ENCODE measurements at places on chromosomes 6 and 20.

- DNase-seq = no peak
Observed at GRCh38 chr6:44399991-44400390, 12.5 kb downstream of the CDC5L start.

- DNase-seq = no peak
Observed at GRCh38 chr6:45870531-45870930, 145.1 kb downstream of the CLIC5 start.

- peak; percentile 50 for DNase-seq
Observed at GRCh38 chr6:15351631-15352030, 105.8 kb downstream of the JARID2 start.

- DNase-seq = peak; percentile 89
Observed at GRCh38 chr20:32040142-32040953, 11.7 kb upstream of the HCK start.

DNA sequence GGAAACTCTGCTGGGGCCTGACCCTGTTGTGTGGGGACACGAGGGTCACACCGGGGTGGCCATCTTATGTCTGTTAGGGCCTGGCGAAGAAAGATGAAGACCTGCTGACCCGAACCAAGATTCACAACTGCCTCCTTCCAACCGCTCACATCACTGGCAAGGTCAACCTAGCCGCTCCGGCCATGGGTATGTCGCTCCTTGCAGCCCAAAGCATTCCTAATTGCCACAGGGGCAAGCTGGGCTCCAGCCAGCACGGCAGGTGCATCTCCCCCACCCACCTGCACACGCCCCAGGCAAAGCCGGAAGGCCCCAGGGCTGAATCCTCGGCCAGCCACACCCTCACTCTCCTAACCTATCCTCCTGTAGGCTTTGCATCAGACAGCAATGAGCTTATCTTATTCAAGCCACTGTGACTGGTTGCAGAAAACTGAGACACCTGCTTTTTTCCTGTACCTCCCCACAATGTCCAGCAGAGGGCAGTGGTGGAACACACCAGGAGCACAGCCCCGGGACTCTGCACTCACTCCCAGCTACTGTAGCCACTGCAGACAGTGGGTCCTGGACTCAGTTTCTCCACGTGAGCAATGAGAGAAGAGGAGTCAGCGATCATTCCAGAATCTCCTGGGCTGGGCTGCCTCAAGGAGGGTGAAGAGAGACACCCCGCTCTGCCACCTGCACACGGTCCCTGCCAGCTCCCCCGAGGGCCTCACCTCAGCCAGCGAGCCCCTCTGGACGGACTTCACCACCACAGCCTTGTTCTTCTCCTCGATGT lies 170.2 kb downstream of the PREX1 start:
- peak; percentile 79 for DNase-seq

DNA sequence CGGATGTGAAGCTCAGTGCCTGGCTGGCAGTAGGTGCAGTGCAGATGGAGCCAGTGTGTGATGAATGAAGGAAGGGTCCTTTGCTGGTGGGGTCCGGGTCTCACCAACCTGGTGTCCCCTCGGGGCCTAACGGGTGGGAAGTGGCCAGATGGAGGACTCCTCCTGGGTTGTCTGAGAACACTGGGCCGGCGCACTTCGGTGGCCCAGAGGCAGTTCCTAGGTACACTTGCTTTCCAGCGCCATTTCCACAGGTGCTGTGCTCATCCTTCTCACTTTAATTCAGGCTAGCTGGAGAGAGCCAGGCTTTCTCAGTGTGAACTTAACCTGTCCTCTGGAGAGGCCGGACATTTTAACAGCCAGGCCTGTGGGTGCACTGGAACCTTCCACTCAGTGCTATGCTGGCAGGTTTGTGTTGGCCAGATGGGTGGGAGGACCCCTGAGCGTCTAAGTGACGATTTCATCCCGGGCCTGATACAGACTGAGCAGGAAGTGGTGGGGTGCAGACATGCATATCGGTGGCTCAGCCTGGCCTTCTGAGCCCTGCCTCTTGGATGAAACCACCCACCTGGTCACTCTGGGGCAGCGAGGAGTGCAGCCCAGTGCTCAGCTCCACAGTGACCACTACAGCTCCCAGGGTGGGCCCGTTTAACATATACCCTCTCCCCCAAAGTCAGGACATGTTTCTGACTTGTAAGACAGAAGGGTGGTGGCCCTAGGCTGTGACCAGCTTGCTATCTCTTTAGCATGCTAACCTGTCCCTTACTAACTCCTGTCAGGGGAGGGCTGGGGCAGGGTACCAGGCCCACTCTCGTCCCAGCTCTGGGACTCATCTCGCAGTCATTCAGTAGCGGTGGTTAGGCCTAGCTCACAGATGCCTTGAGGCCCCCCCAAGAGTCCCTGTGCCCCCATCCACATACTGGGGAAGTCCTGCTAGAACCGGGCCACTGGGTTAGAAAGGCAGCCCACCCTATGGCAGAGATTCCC lies 8.2 kb upstream of the PYGB start:
- DNase-seq = no peak

DNA sequence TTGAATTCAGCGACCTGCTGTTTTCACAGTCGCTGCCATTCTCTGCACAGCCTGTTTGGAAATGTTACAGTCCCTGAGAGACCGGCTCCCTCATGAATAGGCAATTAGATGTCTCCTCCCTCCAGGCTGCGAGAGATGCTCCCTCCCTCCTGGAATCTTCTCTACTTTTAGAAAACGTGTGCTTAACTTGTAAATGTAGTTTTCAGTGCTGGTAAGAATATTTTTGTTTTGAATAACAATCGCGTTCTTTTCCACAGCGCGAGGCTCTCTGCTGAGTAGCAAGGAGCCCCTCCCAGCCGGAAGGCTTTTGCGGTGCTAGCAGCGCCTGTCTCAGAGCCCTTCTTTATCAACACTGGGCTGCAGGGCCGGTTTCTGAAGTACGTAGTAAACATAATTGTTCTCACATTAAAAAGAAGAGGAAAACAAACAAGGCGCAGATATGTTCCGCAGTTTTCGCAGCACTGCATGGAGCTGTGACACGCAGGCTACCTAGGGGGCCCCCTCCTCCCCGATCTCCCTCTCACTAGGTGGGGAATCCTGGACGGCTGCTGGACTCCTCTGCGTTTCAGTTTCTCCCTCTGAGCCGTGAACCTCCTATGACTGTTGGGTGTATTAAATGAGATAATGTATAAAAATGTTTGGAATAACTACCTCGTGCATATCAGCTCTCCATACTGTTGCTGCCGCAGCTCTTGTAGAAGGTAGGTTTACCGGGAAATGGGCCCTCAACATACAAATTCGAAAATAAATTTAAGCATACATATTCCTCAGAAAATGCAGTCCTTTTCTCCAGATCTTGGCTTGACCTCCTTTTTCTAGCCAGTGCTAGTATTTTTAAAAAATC lies 79.0 kb upstream of the SPACA1 start:
- no peak for DNase-seq

DNA sequence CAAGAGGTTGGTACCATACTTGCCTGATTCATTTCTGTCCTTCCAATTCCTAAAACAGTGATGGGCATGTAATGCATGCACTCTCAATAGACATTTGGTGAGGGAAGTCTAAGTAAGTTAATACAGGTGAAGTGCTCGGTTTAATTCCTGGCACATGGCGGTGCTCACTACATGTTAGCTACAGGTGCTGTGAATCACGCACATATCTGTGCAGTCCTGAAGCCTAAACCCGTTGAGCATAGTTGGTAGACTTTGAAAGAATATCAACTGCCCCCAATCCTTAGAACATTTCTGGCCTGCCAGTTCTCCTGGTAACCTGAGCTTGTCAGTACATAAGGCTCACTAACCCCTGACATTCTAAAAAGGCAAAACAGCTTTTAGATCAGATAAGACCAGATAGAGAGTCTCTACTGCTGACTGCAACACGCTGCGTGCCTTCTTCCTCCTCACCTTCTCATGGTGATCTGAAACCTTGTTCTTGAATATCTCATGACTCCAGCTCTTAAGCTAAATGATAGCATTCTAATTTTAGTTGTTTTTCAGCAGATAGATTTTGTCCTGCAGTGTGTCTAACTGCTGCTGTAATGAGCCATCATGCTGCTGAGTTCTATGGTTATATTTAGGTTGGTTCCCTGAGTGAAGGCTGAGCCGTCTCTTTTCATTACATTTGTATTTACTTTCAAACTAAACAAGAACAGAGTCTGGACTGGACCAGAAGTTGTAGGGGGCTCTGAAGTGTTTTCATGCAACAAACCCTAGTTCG lies 328.5 kb upstream of the QKI start:
- DNase-seq = no peak

DNA sequence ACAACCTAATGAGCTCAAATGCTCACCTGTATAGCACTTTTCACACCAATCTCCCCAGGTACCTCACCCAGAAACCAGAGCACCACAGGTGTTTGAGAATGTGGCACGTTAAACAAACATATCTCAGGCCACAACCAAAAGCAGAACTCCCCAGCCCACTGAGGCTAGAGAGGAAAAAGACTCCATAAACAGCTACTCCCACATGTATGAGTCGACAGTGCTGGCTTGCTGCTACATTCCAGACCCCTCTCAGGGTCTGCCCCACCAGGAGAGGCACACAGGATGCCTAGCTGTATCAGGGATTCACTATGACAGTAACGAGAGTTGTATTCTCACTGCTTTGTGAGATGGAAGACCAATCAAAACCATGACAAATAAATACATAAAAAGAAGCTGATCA lies 242.6 kb upstream of the ARID1B start:
- DNase-seq = peak; percentile 9

GRCh38 chr6:52059821-52060220 lies 27.6 kb downstream of the PKHD1 start:
- no peak for DNase-seq

DNA sequence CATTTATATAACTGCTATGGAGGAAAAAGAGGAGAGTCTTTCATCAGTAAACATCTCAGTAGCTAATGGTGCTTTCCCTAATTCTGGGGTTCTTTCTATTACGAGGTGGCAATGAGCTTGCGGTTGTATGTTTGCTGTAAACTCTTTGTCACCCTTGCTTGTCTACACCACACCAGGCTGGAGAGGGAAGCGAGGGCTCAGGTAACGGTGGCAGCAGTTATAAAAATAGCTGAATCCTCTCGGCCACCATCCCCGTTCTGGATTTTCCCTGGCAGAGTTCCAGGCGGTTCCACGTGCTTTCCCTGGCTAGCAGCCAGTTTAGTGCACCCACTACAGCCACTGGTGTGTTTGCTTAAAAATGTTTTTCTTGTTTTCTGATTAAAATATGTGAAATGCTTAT lies 39.0 kb downstream of the MAS1 start:
- peak; percentile 27 for DNase-seq

DNA sequence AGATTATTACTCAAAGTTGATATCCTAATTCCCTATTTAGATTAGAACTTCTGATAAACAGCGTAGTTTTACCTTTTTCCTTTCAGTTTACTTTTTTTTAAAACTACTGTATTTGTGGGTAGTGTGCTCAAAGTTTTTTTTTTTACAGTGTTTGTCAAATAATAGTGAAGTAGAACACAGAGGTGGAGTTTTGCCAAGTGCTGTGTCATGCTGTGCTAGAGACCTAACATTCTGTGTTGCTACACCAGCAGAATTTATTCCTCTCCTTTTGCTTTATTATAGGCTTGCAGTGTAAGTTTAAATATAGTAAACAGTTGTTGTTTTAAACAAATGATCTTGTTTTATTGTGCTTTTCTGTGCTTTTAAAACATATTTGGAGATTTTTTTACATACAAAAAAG lies 125.4 kb downstream of the HIVEP1 start:
- DNase-seq = peak; percentile 68

DNA sequence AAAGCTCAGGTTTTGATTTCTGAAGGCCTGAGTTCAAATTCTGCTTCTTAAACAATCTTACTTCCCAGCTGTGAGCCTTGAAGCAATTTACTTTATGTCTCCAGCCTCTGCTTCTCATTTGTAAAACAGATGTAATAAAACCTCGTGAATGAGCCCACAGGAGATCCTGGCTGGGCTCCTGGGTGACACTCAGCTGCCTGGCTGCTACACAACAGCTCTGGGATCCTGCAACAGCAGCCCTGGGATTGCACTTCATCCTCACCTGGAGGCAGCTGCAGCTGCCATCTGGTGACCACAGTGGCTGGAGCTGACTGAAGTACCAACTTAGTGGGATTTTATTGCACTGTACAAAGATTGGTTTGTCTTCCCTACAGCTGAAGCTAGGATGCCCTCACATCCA lies 98.6 kb downstream of the NDUFAF5 start:
- no peak for DNase-seq

GRCh38 chr6:34491091-34491430 lies 25.2 kb downstream of the PACSIN1 start:
- DNase-seq = no peak

- DNase-seq = no peak
Observed at GRCh38 chr6:85579581-85579980, 14.1 kb downstream of the SNX14 start.

- no peak for DNase-seq
Observed at GRCh38 chr6:47116606-47117005, 74.5 kb upstream of the ADGRF1 start.

GRCh38 chr6:142055219-142055618 lies 77.5 kb upstream of the GJE1 start:
- DNase-seq = no peak

DNA sequence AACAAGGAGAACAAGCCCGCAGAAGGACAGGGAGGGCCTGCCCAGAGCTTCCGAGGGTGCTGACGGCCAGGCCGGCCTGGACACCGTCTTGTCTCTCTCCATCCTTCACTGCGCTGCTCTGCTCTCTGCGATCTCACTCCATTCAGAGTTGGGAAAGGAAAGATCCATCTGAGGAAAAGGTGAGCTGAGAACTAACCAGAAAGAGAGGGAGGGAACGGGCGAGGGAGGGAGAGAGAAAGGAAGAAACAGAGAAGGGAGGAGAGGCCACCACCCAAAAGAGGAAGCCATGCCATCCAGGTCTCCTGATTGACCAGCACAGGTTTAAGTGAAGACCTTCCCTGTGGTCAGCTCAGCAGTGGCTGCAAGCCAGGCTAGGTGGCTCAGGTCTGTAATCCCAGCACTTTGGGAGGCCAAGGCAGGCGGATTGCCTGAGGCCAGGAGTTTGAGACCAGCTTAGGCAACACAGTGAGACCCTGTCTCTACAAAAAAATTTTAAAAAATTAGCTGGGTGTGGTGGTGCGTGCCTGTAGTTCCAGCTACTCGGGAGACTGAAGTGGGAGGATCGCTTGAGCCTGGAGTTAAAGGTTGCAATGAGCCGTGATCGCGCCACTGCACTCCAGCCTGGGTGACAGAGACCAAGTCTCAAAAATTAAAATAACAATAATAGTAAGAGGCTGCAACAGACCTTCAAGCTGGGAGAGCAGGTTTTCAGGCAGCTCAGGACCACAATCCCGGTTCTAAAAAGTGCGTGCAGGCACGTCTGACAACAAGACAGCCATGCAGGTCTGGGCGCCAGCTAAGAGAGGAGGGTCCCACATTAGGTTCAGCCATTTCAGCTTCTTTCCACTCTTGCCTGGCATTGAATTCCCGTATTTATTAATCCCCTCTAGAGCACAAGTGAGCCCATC lies 34.2 kb upstream of the DLGAP4 start:
- DNase-seq = no peak

- no peak for DNase-seq
Observed at GRCh38 chr20:58656831-58657230, 5.7 kb downstream of the STX16 start.

DNA sequence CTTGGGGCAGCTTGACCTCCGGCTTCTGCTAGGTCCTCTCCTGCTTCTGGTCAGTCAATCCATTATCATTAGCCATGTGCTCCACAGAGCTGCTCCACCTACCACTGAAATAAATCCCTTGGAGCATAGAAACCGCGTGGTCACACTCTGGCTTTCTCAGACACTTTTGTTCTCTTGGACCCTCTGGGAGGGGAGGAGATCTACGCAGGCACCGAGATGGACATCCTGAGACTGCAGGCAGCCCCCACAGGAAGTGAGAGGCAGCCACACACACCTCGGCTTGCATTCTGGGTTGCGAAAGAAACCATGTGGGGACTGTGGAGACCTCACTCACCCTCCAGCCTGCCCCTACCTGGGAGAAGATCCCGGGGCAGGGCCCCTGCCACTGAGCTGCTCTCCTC lies 79.5 kb downstream of the FYN start:
- peak; percentile 19 for DNase-seq
